Kasumi-1 (cell line): ENCODE measurements at places on chromosomes 13 and 19.

DNA sequence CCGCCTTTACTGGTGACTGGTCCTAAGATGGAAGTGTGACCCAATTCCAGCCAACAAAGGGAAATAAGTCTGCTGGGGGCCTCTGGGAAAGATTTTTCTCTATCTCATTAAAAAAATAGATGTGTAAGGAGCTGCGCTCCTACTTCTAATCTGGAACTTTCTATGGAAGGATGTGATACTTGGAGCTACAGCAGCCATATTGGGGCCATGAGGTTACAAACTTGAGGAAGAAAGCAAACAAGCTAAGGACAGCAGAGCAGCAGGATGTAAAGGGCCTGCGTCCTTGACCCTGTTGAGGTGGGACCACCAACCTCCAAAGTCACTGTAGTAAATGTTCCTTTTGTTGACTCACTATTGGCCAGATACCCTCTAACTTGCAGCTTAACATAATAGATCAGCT is 7.5 kb downstream of the GPR42 start:
- DNase-seq, result no peak

- DNase-seq, result no peak
Observed at GRCh38 chr13:102947745-102948405, 102.0 kb downstream of the ERCC5 start.

- no peak for DNase-seq
Observed at GRCh38 chr13:71214821-71215220, 652.2 kb downstream of the DACH1 start.

DNA sequence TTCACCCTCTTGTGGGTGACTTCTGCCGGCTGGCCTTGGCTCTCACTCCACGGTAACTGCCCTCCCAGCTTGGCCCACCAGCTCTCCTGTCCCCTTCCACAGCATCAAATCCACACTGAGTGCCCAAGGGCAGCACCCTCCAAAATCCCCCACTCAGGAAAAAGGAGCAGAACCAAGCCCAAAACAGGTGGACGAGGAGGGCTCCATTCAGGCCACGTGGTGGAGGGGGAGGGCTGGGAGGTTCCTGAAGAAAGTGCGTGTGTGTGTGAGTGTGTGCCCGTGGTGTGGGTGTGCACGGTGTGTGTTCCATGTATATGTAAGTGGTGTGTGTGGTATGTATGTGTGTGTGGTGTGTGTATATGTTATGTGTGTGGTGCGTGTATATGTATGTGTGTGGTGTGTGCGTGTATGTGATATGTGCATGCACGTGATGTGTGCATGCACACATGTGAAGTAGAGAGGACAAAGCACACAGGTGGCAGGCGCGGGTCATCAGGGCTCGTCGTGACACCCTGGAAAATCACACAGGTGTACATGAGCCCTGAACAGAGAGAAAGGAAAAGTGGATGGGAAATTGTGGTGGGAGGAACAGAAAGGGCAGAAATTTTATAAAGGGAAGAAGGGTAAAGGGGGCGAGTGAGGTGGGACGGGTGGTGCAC is 76.9 kb downstream of the COL4A1 start:
- DNase-seq, result no peak

DNA sequence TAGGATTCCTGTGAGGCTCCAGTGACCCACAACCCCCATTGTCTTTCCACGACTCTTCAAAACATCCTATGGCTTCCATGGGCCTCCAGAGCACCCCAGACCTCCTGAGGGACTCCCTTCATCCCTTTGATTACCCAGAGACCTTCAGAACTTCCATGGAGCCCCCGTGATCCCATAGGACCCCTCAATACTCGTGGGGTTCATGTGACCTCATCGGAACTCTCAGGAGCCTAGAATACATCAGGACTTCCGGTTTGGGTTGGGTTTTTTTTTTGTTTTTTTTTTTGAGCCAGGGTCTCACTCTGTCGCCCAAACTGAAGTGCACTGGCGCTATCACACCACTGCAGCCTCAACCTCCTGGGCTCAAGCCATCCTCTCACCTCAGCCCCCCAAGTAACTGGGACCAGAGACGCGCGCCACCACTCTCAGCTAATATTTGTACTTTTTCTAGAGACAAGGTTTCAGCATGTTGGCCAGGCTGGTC is 774 bp downstream of the ALDH16A1 start:
- DNase-seq, result no peak

- DNase-seq, result no peak
Observed at GRCh38 chr13:111187960-111188541, 72.9 kb downstream of the ARHGEF7 start.

DNA sequence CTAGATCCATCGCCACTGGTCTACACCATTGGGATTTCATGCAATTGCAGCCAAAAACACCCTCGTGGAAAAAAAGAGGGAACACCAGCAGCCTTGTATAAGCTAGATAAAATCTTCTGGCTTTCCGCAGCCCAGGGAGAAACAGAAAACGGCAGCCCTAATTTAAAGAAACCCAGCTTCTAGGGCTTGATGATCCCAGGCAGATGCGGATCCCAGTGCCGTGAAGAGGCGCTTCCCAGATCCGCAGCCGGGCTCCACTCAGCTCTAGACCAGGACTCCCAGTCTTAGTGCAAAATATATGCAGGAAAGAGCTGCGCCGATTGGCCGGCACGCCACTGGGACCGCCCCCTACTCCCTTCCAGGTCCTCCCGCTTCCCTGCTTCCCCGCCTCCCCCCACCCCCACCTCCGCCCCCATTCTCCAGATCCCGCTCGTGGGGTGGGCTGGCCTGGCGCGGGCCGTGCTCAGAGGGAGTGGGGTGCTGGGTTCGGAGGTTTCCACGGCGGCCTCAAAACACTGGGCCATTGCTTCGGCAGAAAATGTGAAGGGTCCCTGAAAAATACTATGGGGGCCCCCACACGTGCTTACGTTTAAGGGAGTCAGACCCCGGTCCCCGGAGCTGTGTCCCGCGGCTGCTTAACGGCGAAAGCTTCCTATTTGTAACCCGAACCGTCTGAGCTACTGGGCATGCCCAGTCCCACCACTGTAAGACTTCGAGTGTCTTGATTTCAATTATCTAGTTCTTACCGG is 63.1 kb downstream of the SERP2 start:
- DNase-seq, result peak; percentile 94
